ENCODE measurements at places on chromosomes 5 and 9.

DNA sequence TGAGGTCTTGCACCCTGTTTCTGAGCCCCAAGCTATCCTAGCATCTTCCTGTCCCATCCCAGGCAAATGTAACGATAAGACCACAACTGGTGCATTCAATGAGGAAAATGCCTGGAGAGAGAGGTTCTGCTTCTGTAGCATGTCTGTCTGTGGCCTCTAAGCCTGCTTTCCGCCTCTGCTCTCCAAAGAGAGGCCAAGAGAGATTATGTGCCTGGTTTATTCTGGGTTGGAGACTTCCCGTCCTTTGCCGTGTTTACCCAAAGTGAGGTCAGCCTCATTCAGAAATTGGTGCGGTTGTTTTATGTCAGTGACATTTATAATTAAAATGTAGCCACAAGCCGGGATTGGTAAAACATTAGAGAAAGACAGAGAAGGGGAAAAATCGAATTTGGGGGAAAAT is 77.8 kb downstream of the FGF1 start:
- DNase-seq = no peak

- no peak for DNase-seq
Observed at GRCh38 chr5:160293901-160294561, 18.3 kb downstream of the CCNJL start.

GRCh38 chr9:18478501-18479361 is 4.8 kb downstream of the ADAMTSL1 start:
- DNase-seq = no peak

DNA sequence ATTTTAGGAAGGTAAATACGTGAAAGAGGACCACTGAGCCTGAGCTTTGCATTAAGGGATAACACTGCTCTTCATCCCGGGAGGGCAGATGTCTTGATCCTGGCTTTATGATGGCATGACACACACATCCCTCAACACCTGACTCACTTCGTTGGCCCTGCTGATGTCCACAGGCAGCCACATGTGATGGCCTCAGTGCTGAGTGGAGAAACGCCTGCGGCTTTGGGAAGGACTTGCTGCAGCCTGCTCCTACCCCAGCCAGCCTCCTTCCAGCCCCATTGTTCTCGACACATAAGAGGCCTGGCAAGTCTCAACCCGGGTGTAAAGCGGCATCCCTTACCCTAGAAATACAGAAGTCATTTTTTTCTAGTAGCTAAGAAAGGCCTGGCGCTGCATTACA is 169.0 kb downstream of the SYK start:
- no peak for DNase-seq

DNA sequence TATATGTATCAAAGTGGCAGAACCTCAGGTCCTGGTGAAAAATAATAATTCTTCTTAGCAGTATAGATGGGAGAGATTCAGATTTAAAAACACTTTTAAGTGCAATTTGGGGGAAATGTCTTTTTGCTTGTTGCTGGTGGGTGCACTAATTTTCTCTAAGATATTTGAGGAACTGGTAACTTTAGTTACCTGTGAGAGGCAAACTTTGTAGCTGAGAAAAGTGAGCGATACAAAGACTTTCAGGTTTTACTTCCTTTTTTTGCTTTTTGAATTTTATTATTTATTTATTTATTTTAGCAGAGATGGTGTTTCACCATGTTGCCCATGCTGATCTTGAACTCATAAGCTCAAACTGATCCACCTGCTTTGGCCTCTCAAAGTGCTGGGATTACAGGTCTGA is 303.1 kb upstream of the PTGER4 start:
- no peak for DNase-seq

GRCh38 chr9:77277719-77278118 is 100.4 kb downstream of the VPS13A start:
- no peak for DNase-seq

- DNase-seq = no peak
Observed at GRCh38 chr9:82604947-82605656, 457.8 kb downstream of the RASEF start.

Data from stimulated activated CD8-positive, alpha-beta memory T cell treated with anti-CD3 and anti-CD28 coated beads, Interleukin-12 subunit alpha, Interleukin-12 subunit beta, amount 100 ng/mL, for 4 hours (primary cell).